ENCODE measurements at places on chromosomes 5 and 9. TPM values are rescaled to one million over a fixed set of nuclear protein-coding genes. Genes with fewer than 3 reads are reported as not detected.

- DNase-seq: no peak
These were observed 2.1 kb upstream of the WNK2 start for GRCh38 chr9:93181672-93182435.

GRCh38 chr9:27749838-27750237 lies 176.6 kb upstream of the C9orf72 start:
- peak; percentile 43 for DNase-seq

GRCh38 chr5:97553604-97554452 lies 370.8 kb upstream of the RIOK2 start:
- no peak for DNase-seq

Gene ZNF483
- total RNA-seq: 5.7 TPM

DNA sequence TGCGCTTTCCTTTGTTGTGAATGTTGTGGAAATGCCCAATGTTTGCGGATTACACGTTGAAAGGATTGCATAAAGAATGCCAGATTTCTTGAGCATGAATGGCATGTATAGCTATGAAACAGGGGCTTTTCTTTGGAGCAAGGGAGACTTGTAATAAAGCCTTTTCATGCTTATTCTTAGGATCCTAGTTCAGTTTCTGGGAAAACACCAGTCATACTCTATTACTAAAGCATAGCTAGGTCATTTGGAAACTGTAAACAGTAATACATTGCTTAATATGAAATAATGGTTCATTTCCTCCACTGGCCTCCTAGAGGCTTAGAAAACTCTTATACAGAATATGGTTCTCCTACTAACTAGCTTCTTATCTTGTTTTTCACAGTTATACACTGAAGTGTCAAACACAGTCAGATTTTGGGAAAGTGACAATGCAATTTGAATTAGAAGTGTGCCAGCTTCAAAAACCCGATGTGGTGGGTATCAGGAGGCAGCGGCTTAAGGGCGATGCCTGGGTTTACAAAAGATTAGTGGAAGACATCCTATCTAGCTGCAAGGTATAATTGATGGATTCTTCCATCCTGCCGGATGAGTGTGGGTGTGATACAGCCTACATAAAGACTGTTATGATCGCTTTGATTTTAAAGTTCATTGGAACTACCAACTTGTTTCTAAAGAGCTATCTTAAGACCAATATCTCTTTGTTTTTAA lies 104.2 kb downstream of the MELK start:
- DNase-seq: no peak

DNA sequence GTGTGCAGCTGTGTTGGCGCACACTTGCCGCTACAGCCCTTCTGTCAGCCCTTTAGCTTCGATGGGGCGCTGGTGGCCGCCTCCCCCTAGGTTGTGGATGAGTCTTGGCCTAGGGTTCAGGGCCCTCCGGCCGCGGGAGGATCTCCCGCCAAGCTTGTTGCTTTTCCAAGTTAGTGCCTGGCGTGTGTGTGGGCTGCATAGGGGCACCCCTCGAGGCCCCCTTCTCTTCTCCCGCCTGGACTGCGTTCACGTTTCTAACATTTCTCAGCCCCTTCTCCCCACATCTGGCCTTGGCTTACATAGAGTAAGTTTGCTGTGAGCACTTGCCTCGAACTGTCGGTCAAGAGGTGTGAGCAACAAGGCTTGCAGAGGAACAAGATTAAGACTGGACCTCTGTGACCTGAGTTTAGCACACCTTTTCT lies 413 bp upstream of the OXCT1 start:
- no peak for DNase-seq

DNA sequence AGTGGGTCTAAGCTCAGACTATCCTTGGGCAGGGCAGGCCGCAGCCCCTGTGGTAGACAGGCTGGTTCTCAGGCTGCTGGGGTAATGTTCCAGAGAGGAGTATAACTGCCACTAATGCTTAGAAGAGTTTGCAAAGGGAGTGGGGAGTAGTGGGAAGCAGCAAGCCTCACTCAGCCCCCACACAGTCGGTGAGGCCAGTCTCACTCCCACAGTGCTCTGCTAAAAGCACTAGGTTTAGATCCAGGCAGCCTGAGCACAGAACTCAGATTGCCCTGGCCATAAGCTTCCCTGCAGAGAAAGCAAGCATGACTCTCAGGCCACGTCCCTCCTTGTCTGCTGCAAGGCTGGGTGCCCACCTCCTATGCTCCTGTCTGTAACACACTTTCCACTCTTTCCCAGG lies 69.4 kb upstream of the HCN1 start:
- no peak for DNase-seq

DNA sequence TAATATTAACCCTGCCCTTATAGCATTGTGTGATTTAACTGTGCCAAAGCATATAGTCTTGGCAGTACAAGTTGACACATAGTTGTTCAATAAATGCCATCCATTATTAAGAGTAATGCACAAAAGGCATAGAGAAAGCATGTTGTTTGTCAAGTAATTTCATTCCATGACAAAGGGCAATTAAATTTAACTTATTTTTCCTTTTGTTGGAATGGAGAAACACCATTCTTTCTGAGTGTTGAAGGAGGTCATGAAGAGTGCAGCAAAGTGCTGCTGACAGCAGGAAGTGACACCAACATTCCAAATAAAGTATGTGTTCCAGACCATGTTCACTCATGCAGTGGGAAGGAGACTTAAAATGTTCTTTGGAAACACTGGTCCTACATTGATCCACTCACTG lies 29.1 kb downstream of the ANKDD1B start:
- peak; percentile 92 for DNase-seq

Gene ZNF366
- total RNA-seq: 0.05 TPM

Gene OR1Q1
- not detected for total RNA-seq

GRCh38 chr5:163770625-163771024 lies 265.2 kb downstream of the MAT2B start:
- no peak for DNase-seq

DNA sequence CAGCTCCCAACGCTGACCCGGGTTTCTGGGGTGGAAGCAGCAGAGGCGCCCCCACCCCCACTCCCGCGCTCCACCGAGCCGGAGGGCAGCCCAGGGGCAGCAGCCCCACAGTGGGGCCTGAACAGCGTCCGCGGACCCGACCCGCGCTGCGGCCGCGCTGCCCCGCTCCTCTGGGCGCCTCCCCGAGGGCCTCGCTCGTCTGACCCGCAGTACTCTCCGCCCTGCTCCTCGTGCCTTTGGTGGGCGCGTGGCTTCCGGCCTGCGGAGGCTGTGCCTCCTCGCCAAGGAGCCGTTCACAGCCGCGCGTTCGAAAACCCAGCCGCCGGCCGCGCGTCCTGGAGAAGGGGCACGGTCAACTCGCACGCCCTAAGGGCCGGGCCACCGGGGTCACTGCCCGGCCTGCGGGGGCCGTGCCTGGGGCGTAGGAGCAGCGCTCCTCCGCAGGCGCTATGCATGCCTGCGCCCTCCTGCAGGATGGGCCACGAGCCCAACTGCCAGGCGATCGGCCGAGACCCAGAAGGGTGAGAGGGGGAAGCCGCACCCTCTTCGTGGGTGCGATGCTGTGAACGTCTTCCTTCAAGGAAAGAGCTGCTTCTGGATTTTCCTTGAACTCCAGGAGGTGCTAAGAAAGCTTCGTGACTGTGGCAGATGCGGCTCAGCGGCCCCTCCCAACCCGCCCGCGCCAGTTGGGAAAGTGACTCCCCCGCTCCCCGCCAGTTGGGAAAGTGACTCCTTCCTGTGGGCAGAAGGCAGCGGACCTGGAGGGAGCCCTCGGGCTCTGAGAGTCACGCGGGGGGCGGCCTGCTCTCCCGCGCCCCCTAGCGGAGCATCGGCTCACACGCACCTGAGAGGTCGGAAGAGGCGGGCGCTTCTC lies 82.7 kb downstream of the HSD17B3 start:
- DNase-seq: peak; percentile 33

- DNase-seq: no peak
These were observed 174.8 kb downstream of the GADD45G start for GRCh38 chr9:89779405-89780203.

DNA sequence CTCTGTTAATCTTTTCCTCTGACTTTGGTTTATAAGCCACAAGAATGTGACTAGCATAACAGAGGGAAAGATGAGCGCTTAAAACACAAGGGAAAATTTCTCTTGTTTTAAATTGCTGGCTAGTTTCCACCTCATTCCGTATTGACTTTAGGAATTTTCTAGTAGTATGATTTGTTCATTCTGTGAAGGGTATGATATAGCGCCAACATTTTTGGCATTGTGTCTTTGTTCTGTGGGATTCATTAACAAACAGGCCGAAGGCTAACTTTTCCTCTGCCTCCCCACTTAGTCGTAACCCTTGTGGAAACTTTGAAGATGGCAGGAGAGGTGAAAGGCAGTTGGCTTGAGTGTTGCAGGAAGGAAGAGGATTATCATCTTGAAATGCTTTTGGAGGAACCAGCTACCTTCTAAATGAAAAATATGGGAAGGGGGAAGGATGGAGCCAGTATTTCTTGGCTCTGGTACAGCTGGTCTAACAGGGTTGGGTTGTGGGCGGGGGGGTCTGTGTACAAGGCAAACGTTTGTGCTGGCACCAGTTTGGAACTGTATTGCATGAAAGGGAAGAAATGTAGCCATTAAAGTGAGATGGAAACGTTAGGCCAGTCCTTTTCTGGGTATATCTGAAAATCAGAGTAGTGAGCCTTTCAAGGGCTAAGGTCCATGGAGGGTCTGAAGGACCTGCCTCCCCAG lies 21.5 kb upstream of the DMRT2 start:
- DNase-seq: no peak

Gene SLC22A4
- total RNA-seq: 1.6 TPM

Gene TSSK1B
- not detected for total RNA-seq

Gene PDLIM7
- 161 TPM for total RNA-seq
